Smooth muscle cell of the brain vasculature (primary cell): ENCODE measurements at places on chromosomes 7 and 10.

- no peak for DNase-seq
Observed at GRCh38 chr7:157150882-157151281, 12.2 kb downstream of the UBE3C start.

- DNase-seq, result no peak
Observed at GRCh38 chr7:112880818-112881418, 90.7 kb upstream of the TMEM168 start.

- no peak for DNase-seq
Observed at GRCh38 chr10:25682203-25682851, 251.7 kb upstream of the MYO3A start.

GRCh38 chr7:21365866-21366624, 61.8 kb upstream of the SP4 start:
- no peak for DNase-seq

- no peak for DNase-seq
Observed at GRCh38 chr7:38153515-38153914, 24.5 kb upstream of the STARD3NL start.
